ENCODE measurements at places on chromosomes 1 and 21.
A peak's percentile ranks its signal among the peaks of the same experiment; 100 is the strongest.

- peak overlapping the region; percentile 35 for H3K27ac ChIP-seq
- no peak overlapping the region for H3K4me3 ChIP-seq
- H3K27me3 ChIP-seq, result no peaks in the 10 kb centered on the region
- H3K4me1 ChIP-seq, result peaks cover 52% of the 10 kb centered on the region
- no peak for DNase-seq
Observed at GRCh38 chr21:34926803-34927467, 122.2 kb downstream of the RUNX1 start.

DNA sequence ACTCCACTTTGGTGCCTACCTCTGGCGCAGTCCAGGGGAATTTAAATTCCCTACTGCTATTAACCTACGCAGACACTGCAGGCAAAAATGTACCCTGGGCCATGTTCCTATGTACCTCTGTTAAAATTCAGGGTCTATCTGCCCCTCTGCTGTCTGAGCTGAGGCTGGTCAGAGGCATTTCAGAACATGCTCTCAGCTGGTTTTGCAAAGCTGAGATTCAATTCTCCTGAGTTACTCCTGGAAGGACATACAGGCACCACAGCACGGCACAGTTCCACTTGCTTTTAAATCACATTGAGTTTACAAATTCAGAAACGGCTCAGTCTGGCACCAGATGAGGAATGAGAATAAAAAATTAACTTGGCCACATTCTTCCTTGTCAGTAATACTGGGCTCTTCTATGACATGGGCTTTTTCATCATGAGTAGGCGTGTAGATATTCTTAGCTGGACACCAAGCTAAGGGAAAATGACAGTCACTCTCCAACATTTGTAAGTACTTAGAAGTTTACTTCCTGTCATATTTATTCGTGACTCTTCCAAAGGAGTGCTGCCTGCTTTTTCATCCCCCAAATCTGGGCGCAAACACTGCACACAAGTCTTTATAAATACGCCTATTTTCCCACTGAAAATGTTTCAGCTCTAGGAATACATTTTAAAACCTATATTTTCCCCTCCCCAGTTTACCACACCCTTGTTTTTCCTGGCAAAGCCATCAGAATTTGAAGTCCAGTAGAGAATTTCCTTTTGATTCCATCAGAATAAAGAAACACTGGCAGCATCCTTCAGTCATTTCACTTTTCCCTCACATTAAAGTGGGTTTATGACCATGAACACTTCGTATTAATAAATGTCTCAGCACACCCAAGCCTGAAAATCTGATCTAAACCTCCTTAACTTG is 1.9 kb downstream of the C1orf198 start:
- H3K36me3 ChIP-seq, result no peaks in the 10 kb centered on the region
- H3K4me1 ChIP-seq, result peaks cover 9% of the 10 kb centered on the region
- no peak for DNase-seq
- H3K4me3 ChIP-seq, result peak overlapping the region; percentile 90
- no peak overlapping the region for H3K27ac ChIP-seq

DNA sequence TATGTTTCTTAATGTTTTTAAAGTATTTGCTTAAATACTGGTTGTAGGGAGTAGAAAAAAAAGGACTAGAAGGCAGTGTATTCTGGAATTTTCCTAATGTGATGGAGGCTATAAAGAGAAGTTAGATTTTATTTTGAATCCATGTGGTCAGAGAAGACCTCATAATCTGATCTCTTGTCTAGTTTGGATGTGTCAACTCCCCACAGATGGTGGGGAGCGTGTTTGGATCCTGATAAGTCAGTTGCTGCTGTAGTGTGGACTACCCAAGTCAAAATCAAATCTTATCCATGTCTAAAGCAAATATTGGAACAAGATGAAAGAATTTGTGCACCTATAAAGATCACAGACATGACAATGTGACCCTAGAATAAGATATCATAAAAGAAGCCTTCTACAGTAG is 918.0 kb downstream of the LTN1 start:
- no peak overlapping the region for H3K27ac ChIP-seq
- DNase-seq, result no peak
- no peaks in the 10 kb centered on the region for H3K36me3 ChIP-seq
- H3K4me1 ChIP-seq, result no peaks in the 10 kb centered on the region
- H3K4me3 ChIP-seq, result no peak overlapping the region

- no peaks in the 10 kb centered on the region for H3K36me3 ChIP-seq
- peaks cover 1% of the 10 kb centered on the region for H3K27me3 ChIP-seq
- peaks cover 3% of the 10 kb centered on the region for H3K4me1 ChIP-seq
- no peak for DNase-seq
- H3K4me3 ChIP-seq, result no peak overlapping the region
Observed at GRCh38 chr1:199929556-199929955, 98.0 kb upstream of the NR5A2 start.

- H3K27me3 ChIP-seq, result peaks cover 35% of the 10 kb centered on the region
- no peak overlapping the region for H3K27ac ChIP-seq
- no peak for DNase-seq
- no peaks in the 10 kb centered on the region for H3K4me1 ChIP-seq
- no peak overlapping the region for H3K4me3 ChIP-seq
- no peaks in the 10 kb centered on the region for H3K36me3 ChIP-seq
Observed at GRCh38 chr1:43612406-43612805, 37.5 kb upstream of the KDM4A start.

- no peaks in the 10 kb centered on the region for H3K36me3 ChIP-seq
- peaks cover 13% of the 10 kb centered on the region for H3K27me3 ChIP-seq
- H3K4me3 ChIP-seq, result no peak overlapping the region
- H3K27ac ChIP-seq, result no peak overlapping the region
- no peak for DNase-seq
- no peaks in the 10 kb centered on the region for H3K4me1 ChIP-seq
Observed at GRCh38 chr1:85495556-85495955, 30.6 kb upstream of the DDAH1 start.

DNA sequence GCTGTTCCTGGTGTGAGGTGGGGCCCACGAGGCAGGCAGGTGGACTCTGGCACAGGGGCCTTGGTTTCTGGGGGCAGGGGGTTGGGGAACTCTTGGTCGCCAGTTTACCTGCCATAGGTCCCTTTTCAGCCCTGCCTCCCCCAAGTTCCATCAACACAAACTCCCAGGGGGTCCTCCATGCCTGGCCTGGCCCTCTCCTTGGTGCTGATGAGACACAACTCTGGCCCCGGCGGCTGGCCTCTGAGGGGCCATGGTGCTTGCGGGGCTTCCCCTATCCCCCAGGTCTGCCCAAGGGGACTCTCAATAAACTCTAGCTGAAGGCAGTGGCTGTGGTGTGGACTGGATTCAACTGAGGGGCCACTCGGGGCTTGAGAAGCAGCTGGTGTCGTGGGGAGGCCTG is 16.0 kb downstream of the HTR6 start:
- H3K27ac ChIP-seq, result no peak overlapping the region
- no peak for DNase-seq
- H3K4me3 ChIP-seq, result no peak overlapping the region
- no peaks in the 10 kb centered on the region for H3K4me1 ChIP-seq
- H3K27me3 ChIP-seq, result peaks cover 11% of the 10 kb centered on the region

GRCh38 chr1:10897981-10898728 is 101.7 kb upstream of the CASZ1 start:
- no peaks in the 10 kb centered on the region for H3K36me3 ChIP-seq
- DNase-seq, result no peak
- no peak overlapping the region for H3K4me3 ChIP-seq

- no peaks in the 10 kb centered on the region for H3K27me3 ChIP-seq
- no peak overlapping the region for H3K27ac ChIP-seq
- peaks cover 18% of the 10 kb centered on the region for H3K4me1 ChIP-seq
- no peak overlapping the region for H3K4me3 ChIP-seq
Observed at GRCh38 chr21:43020177-43020576, 45.8 kb downstream of the PKNOX1 start.

DNA sequence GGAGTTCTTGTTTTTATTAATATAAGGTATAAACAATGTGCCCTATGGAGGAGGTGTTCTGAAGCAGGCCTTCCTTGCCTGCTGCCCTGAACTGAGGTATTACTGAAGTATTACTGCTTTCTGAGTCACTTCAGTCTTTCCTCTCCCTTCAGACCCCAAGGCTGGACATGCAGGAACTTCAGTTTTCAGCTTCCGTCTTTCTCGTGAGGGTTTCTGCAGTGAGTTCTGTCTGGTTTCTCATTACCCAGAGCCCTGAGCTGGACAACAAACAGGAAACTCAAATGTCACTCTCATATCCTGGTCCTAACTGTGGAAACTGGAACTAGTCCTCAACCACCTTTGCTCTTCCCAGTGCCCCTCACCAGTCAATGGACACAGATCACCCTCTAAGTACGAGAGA is 46.8 kb downstream of the ELAVL4 start:
- DNase-seq, result no peak
- no peak overlapping the region for H3K27ac ChIP-seq
- H3K27me3 ChIP-seq, result peaks cover 10% of the 10 kb centered on the region
- H3K4me3 ChIP-seq, result no peak overlapping the region
- H3K36me3 ChIP-seq, result no peaks in the 10 kb centered on the region

GRCh38 chr1:89998306-89998705 is 3.4 kb downstream of the ZNF326 start:
- peaks cover 36% of the 10 kb centered on the region for H3K4me1 ChIP-seq
- peak overlapping the region; percentile 1 for H3K27ac ChIP-seq
- H3K4me3 ChIP-seq, result no peak overlapping the region
- DNase-seq, result no peak
- no peaks in the 10 kb centered on the region for H3K36me3 ChIP-seq
- H3K27me3 ChIP-seq, result no peaks in the 10 kb centered on the region

GRCh38 chr1:54105080-54105479 is 47.7 kb downstream of the CDCP2 start:
- DNase-seq, result no peak
- H3K36me3 ChIP-seq, result peaks cover 19% of the 10 kb centered on the region
- H3K27ac ChIP-seq, result peak overlapping the region; percentile 3

DNA sequence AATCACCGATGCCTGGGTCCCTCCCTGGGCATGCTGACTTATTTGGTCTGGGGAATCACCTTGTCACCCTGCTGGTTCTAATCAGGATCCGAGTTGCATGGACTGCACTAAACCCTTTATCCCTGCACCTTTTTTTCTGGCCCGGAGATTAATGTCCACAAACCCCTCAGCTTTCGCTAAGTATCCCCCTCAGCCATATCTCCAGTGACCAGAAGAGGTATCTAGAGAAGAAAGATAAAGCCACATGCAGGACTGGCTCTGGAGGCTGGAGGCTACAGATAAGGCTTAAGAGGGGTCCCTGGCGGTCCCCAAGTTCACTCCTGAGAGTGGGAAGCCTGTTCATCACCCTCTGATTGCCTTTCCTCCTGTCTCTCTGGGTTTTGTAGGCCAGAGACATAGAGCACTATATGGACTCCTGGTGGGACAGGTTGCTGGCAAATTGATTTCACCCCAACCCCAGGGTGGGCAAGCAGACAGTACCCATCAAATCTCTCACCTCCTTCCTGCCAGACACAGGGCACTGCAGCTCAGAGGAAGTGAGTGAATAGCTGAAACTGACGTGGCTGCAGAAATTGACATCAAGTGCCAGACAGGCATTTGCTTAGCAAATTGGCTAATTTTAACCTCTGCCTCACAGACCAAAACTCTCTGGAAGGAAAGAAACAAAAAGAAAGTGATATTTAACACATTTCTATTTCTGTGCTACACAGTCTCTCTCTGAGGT is 38.8 kb downstream of the HMGB4 start:
- no peak for DNase-seq
- peaks cover 15% of the 10 kb centered on the region for H3K27me3 ChIP-seq

GRCh38 chr21:45108808-45109781 is 34.7 kb downstream of the ADARB1 start:
- H3K27me3 ChIP-seq, result no peaks in the 10 kb centered on the region
- peak overlapping the region; percentile 94 for H3K4me3 ChIP-seq
- no peaks in the 10 kb centered on the region for H3K36me3 ChIP-seq
- DNase-seq, result peak; percentile 51
- H3K27ac ChIP-seq, result peak overlapping the region; percentile 70

DNA sequence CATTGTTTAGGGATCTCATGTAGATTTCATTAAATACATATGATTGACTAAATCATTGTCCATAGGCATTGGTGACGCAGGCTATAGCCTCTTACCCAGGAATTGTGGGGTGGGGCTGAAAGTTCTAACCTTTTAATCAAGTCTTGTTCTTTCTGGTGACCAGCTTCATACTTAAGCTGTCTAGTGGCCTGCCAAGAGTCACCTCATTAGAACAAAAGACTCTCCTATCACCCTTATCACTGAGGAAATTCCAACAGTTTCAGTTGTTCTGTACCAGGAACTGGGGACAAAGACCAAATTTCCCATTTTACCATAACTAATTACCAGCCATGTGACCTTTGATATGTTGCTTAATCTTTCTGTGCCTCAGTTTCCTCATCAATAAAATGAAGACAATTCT is 298.5 kb downstream of the PBX1 start:
- no peak for DNase-seq
- H3K36me3 ChIP-seq, result no peaks in the 10 kb centered on the region
- no peak overlapping the region for H3K27ac ChIP-seq

DNA sequence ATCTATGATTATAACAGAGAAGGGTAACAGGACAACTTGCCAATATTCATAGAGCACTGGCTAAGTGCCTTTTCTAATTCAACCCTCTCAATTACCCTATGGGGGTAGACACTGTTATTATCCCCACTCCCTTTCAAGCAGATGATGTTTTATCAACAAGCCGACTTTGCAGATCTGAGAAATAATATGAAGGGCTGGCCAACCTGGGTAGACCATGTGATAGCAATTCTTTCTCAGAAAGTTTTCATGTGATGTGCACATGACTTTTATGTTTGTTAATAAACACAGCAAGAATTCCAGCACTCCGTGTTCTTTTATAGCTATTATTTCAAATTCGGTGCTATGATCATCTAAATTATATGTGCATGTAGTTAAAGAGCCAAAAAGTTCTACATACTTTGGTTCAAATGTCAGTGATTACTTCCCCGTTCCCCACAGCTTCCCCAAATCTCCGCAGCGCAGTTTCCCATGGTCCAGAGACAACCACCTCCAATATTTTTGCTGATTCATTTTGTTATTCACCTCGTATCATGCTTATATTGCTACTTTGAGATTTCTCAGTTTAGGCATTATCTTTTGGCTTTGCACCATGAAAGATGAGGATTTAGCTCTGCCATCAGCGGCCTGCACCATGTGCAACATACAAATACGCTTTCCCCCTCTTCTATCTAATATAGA is 96.7 kb upstream of the GADD45A start:
- no peaks in the 10 kb centered on the region for H3K4me1 ChIP-seq
- no peak for DNase-seq
- no peaks in the 10 kb centered on the region for H3K36me3 ChIP-seq

GRCh38 chr1:82604524-82604923 is 803.8 kb downstream of the ADGRL2 start:
- H3K4me3 ChIP-seq, result no peak overlapping the region
- no peaks in the 10 kb centered on the region for H3K36me3 ChIP-seq
- H3K27me3 ChIP-seq, result no peaks in the 10 kb centered on the region
- DNase-seq, result no peak

DNA sequence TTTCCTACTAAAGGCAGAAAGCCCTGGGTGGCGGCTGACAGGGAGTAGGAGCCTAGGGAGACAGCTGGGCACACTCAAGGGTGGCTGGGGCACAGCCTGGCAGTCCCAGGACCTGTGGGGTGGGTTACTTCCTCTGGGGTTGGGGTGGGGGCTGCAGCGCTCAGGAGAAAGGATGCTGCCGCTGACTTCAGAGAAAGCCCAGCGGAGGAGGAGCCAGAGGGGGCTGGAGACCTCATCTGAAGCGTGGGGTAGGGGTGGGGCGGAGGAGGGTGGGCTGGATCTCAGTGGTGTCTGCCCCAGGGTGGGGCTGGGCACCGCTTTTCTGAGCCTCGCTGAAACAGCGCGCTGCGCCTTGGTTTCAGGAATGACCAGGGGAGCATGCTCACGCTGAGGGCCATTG is 30.8 kb downstream of the KCNA10 start:
- no peaks in the 10 kb centered on the region for H3K36me3 ChIP-seq
- no peak overlapping the region for H3K4me3 ChIP-seq
- peaks cover 35% of the 10 kb centered on the region for H3K27me3 ChIP-seq

All from naive B cell (primary cell).